ENCODE measurements at places on chromosomes 16 and 17.

DNA sequence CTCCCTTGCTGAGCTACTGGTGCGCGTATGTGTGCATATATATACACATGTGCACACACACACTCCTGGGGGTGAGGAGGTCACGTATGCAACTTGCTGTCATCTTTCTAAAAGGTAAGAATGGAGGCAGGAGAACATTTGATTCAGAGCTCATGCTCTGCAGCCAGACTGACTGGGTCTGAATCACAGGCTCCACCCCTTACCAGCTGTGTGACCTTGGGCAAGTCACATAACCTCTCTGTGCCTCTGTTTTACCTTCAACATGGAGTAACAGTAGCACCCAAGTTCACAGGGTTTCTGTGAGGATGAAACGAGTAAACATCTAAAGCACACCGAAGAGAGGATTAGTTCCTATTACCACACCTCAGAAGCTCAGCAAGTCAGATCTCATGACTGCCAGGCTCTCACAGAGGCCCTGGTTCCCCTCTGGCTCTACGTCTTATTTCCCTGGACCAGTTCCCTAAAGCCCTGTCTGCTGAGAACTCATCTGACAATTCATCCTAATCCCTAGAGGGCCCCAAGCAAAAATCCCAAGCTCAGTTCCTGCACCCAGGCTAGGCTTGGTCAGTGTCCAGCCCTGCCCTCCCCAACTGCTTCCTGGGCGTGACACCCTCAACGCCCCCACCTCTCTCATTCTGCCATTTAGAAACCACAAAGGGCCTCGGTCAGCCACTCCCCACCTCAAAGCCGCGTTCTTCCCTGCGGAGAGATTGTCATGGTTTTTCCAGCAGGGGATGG lies 28.7 kb downstream of the ABR start:
- no peak for DNase-seq

GRCh38 chr17:75652341-75652740 lies 14.6 kb downstream of the RECQL5 start:
- DNase-seq: no peak

DNA sequence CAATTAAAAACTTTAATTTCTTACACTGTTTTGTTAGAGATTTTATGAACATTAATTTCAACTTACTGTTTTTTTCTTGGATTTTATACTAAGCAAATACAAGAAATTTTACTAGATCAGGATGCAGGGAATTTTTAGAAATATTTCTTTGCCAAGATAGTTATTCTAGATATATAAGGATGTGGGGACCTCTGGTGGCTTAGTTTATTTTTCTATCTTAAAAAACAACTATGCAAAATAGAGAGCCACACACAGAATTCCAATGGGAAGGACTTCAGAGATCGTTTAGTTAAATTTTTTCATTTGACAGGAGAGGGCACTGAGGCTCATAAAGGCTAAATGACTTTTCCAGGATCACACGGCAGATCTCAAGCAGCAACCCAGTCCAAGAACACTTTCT lies 23.0 kb upstream of the CAPNS2 start:
- DNase-seq: no peak

GRCh38 chr16:19380328-19380727 lies 37.4 kb upstream of the TMC5 start:
- DNase-seq: peak; percentile 4

- no peak for DNase-seq
Measured at GRCh38 chr17:19449656-19450055, 38.6 kb downstream of the RNF112 start.

DNA sequence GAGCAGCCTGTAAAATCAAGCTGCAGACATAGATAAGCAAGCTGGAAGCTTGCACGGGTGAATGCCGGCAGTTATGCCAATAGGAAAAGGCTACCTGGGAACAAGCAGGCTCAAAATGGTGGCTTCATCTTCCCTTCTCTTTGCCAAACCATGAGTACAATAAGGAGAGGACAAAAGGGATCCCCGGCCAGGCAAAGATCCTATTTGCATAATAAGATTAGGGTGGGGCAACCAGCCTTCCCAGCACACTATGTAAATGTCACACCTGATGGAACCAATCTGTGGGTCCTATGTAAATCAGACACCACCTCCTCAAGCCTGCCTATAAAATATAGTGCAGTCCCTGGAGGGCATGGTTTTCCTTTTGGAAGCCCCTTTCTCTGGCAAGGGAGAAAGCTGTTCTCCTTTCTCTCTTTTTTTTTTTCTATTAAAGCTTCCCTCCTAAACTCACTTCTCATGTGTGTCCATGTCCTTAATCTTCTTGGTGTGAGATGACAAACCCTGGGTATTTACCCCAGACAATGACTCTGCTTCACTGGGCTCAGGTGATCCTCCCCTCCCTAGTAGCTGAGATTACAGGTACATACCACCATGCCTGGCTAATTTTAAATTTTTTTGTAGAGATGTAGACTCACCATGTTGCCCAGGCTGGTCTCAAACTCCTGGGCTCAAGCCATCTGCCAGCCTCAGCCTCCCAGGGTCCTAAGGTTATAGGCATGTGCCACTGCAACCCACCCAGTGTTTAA lies 44.2 kb downstream of the PSMD12 start:
- DNase-seq: no peak

DNA sequence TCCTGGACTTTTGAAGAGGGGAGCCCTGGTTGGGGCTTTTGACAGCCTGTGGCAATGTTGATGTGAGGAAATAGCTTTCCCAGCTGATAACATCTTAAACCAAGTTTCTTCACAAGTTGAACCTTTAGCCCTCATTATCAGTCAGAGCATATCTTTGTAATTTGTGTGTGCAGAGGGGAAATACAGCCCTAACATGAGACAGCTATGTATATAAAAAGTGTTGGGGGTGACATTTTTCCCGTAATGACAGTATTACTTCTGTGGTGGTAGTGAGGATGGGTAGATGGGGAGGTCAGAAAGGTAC lies 221.1 kb downstream of the FTO start:
- no peak for DNase-seq

DNA sequence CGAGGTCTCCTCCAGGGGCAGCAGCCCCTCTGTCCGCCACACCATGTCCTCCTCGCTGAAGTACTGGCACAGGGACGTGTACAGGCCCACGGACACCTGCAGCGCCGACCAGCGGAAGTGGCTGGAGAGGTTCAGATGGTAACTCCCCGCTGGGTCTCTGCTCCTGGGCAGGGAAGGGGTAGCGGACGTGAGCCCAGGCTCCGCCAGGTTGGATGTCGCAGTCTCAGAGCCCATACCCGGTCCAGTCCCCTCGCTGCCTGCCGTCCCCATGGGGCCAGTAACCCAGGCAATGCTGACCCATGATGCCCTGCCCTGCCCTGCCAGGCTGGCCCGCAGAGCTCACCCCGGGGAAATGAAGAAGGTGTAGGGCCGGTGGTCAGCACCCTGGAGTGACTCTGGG lies 33.2 kb downstream of the PKD1 start:
- DNase-seq: no peak

GRCh38 chr17:41258406-41258805 lies 3.2 kb downstream of the KRTAP9-9 start:
- no peak for DNase-seq

DNA sequence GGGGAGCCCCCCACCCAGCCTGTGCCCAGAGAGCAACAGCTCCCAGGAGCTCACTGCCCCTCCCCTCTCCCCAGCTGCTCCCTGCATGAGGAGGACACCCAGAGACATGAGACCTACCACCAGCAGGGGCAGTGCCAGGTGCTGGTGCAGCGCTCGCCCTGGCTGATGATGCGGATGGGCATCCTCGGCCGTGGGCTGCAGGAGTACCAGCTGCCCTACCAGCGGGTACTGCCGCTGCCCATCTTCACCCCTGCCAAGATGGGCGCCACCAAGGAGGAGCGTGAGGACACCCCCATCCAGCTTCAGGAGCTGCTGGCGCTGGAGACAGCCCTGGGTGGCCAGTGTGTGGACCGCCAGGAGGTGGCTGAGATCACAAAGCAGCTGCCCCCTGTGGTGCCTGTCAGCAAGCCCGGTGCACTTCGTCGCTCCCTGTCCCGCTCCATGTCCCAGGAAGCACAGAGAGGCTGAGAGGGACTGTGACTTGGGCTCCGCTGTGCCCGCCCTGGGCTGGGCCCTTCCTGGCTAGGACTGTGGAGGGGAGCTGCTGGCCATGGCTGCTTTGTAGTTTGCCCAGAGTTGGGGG lies 584 bp downstream of the TCAP start:
- no peak for DNase-seq

- no peak for DNase-seq
Measured at GRCh38 chr17:39667262-39667944, 850 bp upstream of the PNMT start.

GRCh38 chr16:6155271-6155670 lies 1057.7 kb upstream of the EEF2KMT start:
- DNase-seq: no peak

DNA sequence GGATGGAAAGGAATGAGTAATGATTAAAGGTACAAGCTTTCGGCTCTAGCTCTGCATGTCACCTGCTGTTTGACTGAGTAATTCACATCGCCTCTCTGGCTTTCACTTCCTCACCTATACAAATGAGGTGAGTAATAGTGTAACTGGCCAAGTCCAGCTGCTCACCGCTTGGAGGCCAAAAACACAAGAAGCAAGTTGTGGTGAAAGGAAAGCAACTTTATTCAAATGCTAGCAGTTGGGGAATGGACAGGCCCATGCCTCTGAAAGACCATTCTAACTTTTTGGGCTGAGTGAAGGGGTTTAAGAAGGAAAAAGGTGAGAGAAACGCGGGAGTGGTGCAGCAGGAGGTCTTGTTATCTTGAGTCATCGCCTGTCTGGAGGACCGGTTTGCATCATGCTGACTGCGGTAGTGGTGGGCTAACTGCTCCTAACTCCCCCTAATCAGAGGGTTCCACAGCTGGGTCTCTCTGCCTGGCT lies 45.7 kb upstream of the CSNK2A2 start:
- no peak for DNase-seq

DNA sequence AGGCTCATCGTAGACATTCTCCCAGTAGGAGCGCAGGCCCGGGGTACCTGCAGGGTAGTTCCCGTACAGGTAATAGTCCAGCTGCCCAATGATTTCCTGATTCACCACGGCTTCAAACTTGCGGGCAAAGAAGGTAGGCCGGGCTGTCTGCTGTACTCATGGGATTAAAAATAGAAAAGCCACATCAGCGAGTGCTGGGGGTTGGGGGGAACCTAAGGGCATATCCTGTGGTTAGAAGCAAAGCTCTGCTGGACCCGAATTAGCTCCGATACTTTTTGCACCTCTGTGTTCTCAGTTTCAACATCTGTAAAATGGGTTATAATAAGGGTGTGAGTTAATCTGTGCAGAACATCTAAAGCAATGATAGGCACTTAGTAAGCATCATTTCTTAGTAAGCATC lies 336.2 kb downstream of the XYLT1 start:
- no peak for DNase-seq

DNA sequence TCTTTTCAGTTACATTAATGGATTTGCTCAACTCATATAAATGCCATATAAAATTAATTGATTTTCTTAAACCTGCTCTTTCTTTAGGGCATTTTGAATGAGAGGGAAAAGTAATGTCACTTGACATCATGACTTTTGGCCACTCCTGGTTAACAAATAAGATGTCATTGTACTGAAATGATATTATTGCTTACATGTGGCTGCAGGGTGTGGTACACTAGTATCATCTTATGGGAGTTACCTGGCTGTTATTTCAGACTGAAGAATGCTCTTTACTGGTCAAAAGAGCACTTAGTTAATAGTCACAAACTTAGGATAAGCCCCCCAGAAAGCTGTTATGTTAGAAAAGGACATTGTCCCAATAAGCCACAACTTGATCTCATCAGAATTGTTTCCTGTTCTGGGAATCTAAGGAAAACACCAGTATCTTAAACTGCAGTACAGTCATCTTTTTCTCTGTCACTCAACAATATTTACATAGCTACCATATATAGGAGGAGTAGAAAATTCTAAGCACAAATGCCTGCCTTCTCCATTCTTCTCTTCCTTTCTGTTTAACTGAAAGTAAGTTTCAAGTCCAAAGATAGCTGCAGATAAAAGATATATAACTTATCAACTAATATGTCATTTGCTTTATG lies 53.9 kb upstream of the MRC2 start:
- DNase-seq: no peak

GRCh38 chr16:7509963-7510601 lies 177.4 kb downstream of the RBFOX1 start:
- no peak for DNase-seq

DNA sequence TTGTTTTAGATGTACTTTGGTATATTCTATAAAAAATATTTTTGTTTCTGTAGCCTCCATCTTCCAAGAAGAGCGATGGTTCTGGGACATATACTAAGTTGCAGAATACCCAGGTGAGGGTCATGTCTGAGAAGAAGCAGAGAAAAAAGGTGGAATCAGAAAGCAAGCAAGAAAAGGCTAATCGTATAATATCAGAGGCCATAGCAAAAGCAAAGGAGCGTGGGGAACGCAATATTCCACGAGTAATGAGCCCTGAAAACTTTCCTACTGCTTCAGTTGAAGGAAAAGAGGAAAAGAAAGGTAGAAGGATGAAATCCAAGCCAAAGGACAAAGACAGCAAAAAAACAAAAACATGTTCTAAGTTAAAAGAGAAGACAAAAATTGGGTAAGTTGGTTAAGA lies 154.6 kb downstream of the CHD9 start:
- DNase-seq: no peak

GRCh38 chr17:8651013-8651412 lies 20.5 kb upstream of the MYH10 start:
- DNase-seq: no peak

DNA sequence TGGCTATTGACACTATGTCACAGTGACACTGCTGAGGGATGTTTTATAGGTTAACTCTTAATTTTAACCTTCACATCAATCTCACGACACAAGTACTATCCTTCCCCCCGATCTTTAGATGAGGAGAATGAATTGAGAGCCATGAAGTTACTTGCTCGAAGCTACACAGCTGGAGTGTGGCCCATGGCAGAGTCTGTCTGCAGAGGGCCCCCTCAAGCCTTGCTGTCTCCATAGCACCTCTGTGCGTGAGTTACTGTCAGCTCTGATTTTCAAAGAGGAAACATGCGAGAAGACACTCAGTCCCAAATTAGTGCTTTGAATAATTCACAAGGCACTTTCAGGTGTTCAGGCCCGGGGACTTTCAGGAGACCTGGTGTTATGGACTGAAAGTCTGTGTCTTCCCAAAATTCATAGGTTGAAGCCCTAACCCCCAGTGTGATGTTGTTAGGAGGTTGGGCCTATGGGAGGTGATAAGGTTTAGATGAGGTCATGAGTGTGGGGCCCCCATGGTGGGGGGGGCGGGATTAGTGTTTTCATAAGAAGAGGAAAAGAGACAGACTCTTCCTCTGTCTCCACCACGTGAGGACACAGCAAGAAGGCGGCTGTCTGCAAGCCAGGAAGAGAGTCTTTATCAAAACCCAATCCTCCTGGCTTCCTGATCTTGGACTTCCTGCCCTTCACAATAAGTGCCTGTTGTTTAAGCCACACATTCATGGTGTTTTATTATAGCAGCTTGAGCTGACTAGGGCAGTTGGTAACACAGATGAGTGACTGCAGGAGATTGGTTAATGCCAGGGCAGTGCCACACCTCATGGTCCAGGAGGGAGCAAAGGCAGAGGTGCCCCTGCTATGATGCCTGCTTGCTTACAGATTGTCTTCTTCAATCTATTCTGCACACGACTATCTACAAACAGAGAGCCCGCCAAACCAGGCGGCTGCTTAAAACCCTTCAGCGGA lies 281.8 kb downstream of the HAPSTR1 start:
- no peak for DNase-seq

Measured in CD4-positive, alpha-beta T cell treated with Interleukin-21 for 1 hour (primary cell).